Omental fat pad (tissue), 4 donors: ENCODE measurements at places on chromosomes 12 and 14.

GRCh38 chr14:47917344-47917954 is 242.0 kb upstream of the MDGA2 start:
- DNase-seq, result no peak

GRCh38 chr12:2613326-2614073 is 181.3 kb upstream of the FKBP4 start:
- no peak for DNase-seq

DNA sequence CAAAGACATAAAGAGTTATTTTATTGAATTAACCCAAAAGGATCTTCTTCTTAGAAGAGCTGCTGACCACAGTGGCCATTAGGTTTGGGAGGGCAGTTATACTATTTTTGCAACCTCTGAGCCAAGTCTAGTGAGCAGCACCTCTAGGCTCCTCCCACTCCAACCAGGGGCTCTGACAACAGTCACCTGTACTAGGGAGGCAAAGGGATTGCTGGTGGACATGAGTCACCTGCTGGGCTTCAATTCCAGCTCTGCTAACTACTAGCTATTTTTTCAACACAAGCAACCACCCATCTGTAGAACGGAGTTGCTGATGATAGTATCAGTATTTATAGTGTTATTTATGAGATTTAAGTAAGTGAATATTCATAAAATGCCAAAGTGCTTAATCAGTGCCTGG is 166.0 kb downstream of the KLHL28 start:
- no peak for DNase-seq

DNA sequence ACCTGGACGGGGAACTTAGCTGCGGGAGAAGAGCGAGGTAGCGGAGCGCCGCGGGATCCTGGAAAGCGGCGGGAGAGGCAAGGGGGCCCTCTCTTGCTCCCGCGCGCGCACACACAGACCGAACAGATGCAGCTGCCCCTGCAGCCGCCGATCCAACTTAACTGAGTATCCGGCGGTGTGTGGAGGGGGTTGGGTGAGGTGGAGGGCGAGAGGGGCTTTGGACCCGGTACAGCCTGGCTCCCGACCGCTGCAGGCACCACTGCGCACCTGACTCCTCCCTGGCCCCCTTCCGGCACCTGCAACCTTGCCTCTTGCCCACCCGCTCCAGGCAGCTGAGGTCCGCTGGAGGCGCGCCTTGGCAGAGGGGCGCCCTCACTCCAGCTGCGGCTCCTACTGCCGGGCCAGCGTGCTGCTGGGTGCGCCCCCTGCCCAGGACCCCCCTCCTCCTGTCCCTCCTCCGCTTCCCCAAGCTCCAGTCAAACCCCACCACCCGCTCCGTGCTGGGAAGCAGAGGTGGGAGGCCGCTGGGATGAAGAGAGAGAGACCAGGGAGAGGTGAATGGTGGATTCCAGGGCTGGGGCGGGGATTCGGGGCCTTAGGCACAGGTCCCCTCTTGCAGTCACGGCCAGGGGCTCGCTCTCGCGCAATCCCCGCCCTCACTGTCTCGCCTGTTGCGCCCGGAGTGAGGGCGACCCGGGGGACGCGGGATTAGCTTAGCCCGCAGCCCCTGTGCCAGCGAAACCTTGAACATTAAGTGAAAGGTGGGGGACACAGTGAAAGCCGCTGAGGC is 2.6 kb downstream of the DIO3 start:
- no peak for DNase-seq

- no peak for DNase-seq
These were observed 99.0 kb downstream of the ESR2 start for GRCh38 chr14:64195199-64195598.

DNA sequence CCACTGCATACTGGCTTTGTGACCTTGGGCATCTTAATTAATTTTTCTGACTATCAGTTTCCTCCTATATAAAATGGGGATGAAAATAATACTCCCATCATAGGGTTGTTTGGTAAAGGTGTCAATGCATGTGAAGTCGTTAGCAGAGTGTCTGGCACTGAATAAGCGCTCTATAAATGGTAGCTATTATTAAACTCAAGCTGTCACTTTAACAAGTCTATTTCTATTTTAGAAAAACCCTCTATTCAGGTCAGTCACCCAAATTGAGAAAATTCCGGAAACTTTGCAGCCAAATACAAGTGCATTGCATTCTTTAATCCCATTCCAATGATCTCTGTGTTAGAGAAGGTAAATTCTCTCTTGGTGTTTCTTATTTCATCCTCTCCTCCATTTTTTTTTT is 363.1 kb downstream of the SYT1 start:
- DNase-seq, result no peak

- DNase-seq, result no peak
These were observed 273.1 kb upstream of the NOVA1 start for GRCh38 chr14:26870722-26871617.

- DNase-seq, result peak; percentile 57
These were observed 69.4 kb upstream of the EVL start for GRCh38 chr14:99995700-99996356.

- DNase-seq, result no peak
These were observed 32.6 kb downstream of the PTPRB start for GRCh38 chr12:70604662-70605061.

GRCh38 chr12:87439990-87440827 is 589.0 kb downstream of the C12orf50 start:
- no peak for DNase-seq

DNA sequence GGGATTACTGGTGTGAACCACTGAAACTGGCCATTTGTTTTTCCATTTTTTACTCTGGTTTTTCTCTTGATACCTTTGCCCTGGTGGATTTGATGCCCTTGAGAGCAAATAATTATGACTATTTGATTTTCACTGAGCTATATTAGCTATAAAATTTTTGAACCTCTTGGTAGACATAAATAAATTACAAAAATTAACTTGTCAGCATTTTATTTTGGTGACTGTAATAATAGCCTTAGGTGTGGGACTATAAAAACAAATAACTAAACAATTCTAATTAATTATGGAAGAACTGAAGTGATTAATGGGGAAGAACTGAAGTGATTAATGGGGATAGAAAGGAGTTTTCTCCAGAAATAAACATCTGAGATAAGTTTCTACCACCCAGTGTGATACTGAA is 62.7 kb downstream of the CAND1 start:
- no peak for DNase-seq

GRCh38 chr12:1572731-1573130 is 21.6 kb downstream of the FBXL14 start:
- DNase-seq, result no peak

GRCh38 chr14:104421892-104422828 is 157.4 kb upstream of the C14orf180 start:
- DNase-seq, result peak; percentile 9

- DNase-seq, result no peak
These were observed 24.8 kb upstream of the ZFP36L1 start for GRCh38 chr14:68817506-68818212.

DNA sequence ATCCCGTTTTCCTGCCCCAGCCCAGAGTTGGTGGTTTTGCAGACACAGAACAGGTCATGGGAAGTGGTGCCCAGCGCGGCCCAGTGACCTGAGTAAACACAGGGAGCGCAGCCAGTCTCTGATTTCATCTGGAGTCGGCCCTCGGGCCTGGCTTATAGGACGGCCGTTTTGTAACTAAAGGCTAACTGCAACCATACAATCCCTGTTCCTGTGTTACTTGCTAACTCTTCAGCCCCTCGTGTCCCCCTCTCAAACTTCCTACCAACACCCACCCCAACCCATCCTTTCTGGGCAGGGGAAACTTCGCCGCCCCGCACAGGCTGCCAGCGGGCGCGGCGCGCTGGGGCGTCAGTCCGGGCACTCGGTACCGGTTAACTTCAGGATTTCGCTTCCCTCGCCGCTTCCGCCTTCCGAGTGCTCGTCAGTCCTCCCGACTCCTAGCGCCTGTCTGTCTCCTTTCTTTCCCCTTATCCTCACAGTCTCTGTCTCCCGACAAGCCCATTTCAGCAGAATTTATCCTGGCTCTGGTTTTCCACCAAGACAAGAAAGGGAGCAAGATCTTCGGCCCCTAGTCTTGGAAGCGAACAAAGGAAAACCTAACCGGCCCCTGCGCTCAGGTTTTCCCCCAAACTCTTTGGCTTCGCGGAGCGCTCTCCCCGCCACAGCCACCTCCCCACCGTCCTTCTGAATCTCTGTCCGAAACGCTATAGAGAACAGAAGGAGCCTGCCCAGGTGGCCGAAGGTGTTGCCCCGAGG is 2.0 kb downstream of the SIX1 start:
- no peak for DNase-seq

- DNase-seq, result no peak
These were observed 187.4 kb upstream of the NTF3 start for GRCh38 chr12:5244513-5244972.

- DNase-seq, result no peak
These were observed 26.4 kb upstream of the RASSF3 start for GRCh38 chr12:64583771-64584421.

DNA sequence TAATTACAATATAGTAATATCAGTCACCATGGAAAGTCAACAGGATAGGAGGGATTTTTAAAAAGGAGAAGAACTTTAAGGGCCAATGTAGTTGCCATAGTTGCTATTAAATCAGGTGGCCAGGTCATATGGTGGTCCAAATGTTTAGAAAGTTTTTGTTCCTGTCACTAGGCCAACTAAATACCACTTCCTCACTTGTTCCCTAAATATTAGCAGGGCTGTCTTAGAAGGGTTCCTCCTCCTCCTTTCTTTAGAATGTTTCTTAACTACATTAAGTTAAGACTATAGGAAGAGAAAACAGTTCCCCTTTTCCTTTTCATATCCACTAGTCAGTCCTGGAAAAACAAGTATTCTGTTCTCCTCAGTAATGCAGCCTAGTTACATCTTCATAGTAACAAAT is 50.3 kb downstream of the MON2 start:
- DNase-seq, result no peak

DNA sequence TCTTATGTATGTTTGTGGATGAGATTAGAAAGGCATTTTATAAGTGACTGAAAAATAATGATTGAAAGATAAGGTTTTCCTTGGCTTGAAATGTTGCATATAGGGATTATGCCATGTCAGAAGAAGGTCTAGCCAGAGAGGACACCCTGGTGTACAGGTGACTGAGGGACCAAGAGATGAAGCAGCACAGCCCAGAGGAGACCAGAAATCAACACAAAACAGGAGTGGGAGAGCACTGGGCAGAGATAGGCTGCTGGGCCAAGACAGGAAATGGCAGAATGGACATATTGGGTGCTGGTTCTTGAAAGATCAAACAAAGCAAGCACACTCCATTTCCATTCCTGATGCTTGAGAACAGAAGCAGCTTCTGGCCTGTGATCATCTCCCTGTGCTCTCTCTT is 24.4 kb upstream of the FRMD6 start:
- DNase-seq, result no peak

GRCh38 chr14:72714871-72715214 is 179.1 kb downstream of the DPF3 start:
- DNase-seq, result no peak

- DNase-seq, result no peak
These were observed 150.0 kb upstream of the CRY1 start for GRCh38 chr12:107243341-107243740.

GRCh38 chr14:22519877-22520685 is 68.9 kb downstream of the DAD1 start:
- DNase-seq, result no peak

GRCh38 chr14:67237591-67237990 is 3.6 kb upstream of the PALS1 start:
- DNase-seq, result no peak

GRCh38 chr12:86148612-86149011 is 107.6 kb downstream of the MGAT4C start:
- DNase-seq, result no peak

- no peak for DNase-seq
These were observed 1177.6 kb downstream of the GALC start for GRCh38 chr14:86815341-86815740.

DNA sequence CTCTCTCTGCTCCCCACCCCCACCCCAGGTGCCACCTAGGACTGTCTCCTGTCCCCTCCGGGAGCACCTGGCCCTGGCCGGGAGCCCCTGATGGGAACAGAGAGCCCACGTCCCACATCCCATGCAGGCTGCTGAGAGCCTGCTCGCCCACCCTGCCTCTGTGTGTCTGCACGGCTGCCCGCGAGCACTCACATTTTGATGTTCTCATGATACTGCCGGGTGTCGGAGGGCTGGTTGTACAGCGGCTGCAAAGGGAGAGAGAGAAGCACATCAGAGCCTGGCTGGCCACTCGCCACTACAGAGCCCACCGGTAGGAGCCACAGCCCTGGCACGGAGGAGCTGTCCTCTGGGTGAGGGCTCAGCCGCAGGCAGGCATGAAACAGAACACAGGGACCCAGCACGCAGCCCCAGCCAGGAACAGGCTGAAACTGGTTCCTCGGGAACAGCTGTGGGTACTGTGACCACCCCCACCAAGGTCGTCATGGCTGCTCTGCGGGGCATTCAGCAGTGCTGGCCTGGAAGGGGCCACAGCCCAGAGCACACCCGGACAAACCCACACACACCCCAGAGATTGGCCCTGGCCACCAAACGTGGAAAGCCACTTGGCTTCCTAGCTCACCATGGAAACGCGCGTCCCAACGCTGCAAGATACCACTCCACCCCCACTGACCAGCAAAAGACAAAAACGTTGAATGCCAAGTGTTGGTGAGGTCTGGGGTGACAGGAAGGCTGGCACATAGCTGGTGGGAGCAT is 117.6 kb downstream of the NCOR2 start:
- DNase-seq, result no peak

DNA sequence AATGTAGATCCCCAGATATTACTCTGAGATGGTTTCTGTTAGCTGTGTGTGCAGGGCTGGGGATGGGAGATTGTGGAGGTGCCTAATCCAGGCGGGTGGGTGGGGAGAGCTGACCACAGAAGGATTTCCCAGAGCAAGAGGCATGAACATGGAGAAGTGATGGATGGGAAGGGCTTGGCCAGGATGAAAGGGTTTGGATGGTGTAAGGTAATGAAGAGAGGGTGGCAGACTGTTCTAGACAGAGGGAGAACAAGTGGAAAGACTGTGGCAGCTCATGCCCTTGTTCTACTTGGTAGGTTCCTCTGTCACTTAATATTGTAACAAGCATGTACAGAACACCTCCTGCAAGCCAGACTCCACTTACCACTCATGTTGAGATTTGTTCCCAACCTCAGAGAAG is 187.8 kb downstream of the NPAS3 start:
- DNase-seq, result no peak

DNA sequence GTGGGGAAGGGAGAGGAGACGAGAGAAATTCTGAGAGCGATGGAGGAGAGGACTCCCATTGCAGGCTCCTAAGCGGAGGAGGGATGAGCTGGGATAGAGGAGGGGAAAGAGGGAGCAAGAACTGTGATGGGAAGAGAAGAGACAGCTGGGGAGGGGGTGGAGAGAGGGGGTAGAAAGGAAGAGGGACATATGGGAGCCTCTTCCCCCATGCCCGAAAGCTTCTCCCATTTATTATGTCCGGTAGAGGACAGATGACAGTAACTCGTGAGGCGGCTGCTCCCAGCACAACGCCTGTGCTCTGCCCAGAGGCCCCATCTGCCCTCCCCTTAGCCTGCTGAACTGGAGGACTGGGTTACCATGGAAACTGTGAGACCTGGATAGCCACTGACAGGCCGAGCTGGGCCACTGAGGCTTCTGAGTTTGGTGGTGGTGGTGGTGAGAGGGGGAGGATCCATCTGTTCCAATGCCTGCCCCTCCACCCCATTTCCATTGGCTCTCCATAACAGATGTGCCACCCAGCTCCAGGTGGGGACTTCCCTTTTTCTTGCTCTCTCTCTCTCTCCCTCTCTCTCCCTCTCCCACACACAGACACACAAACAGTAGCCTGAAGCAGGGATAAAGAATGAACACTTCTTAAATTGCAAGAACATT is 8.3 kb downstream of the CPNE6 start:
- no peak for DNase-seq

GRCh38 chr12:32303174-32303549 is 96.2 kb upstream of the FGD4 start:
- no peak for DNase-seq
